Amniotic epithelial cell (primary cell): ENCODE measurements at places on chromosomes 7 and 10.
A peak's percentile ranks its signal among the peaks of the same experiment; 100 is the strongest.

DNA sequence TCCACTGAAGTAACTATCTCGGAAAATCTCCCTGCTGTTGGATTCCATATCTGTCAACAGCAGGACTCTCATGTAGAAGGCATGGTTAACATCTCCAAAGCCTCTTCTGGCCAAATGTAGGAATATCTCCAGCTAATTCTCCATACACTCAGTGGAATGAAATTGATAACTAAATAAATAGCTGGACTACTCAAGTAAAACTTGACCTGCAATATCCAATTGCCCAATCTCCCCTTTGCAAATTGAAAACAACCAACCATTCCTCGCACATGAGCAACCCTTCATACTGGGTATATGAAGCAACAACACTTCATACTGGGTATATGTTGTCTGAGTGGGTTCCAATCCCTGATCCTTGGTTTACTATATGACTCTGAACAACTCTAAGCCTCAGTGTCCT is 105.4 kb upstream of the KMT2E start:
- no peak for DNase-seq

DNA sequence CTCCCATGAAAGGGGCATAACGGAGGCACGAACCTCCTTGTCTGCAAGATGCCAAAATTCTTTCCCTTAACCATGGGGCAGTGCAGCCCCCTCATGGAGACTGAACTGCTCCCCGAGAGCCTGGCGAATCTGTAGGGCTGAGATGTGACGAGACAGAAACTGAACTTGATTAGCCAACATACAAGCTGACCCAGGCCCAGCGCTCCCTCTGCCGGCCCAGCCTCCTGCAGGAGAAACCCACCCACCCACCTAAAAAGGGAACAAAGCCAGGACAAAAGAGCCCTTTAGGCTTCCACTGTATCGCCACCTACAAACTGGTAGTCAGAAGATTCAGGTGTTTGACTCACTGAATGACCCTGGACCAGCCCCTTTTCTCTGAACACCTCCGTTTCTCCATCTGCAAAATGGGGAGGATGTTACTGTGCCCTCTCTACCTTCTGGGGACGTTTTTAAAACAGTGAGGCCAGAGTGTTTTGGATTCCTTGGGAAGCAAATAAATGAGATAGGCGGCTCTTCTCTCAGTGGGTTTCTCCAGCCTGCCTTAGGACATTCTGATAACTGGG is 58.4 kb downstream of the C10orf105 start:
- no peak for DNase-seq

DNA sequence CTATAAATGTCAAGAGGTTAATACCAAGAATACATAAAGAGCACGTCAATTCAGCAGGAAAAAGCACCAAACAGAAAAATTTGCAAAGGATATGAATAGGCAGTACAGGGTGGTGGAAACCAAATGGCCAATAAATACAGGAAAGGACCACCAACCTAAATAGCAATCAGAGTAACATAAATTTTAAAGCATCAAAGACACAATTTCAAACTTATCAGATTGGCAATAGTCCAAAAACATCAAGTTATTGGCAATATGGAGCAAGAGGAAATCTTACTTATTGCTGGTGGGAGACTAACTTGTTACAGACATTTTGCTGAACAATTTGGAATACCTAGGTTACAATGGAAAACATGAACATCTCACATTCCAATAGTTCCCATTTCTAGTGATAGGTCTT is 24.1 kb downstream of the SYPL1 start:
- DNase-seq, result no peak

DNA sequence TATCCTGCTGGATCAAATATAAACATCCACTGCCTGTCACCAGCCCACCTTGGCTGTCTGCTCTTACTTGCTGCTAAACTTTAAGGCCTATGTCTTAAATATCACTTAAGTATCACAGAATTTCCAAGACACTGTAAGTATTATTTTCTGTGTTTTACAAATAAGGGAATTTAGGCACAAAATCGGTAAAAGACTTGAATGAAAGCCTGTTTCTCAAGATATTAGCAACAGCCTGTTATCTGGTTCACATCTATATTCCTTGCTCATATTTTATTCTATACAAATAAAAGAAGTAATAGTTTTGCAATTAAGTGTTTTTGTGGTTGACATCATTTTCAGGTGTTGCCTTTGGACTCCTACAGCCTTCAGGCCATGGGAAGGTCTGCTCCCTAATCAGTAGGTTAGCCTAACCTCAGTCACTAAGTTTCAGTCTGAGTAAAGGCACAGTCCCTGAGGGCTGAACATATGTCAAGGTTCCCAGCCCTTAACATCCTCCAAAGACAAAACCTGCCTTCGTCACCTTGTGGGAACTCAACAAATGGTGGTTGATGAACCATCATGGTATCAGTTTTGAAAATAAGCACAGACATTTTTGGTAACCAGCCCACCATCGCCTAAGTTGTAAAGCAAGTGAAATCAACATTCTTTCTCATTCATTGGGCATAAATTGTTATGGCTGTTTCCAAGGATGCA is 127.1 kb downstream of the CREB5 start:
- DNase-seq, result no peak

DNA sequence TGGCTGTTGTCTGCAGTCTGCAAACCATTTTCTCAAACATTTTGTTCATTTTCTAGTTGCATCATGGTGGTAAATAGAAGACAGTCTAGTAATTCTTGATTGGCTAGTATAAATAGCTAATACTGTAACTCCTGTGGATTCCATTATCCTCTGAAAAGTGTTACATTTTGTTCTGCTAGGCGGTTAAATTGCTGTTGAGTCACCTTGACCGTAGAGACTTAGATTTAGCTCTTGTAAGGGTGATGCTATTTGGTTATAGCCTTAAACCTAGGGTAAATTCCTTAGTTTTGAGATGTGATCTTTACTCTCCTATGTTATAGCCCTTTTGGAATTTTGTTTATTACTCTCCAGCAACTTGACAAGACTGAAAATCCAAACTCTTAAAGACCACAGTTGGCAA is 58.8 kb downstream of the SHOC2 start:
- peak; percentile 62 for DNase-seq

DNA sequence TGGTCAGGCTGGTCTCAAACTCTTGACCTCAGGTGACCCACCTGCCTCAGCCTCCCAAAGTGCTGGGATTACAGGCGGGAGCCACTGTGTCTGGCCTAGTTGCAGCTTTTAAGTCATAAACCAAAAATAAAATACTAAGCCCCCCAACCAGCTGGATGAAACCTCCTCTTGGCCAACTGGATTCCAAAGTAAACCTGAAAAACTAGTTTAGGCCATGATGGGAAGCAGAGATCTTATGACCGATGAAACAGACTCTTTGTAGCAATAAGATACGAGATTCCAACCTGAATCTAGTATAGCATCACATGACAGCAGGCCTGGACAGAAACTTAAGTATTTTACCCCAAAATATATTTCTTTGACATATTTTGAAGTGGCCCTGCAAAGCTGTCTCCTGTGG is 9.1 kb upstream of the MCM10 start:
- no peak for DNase-seq

DNA sequence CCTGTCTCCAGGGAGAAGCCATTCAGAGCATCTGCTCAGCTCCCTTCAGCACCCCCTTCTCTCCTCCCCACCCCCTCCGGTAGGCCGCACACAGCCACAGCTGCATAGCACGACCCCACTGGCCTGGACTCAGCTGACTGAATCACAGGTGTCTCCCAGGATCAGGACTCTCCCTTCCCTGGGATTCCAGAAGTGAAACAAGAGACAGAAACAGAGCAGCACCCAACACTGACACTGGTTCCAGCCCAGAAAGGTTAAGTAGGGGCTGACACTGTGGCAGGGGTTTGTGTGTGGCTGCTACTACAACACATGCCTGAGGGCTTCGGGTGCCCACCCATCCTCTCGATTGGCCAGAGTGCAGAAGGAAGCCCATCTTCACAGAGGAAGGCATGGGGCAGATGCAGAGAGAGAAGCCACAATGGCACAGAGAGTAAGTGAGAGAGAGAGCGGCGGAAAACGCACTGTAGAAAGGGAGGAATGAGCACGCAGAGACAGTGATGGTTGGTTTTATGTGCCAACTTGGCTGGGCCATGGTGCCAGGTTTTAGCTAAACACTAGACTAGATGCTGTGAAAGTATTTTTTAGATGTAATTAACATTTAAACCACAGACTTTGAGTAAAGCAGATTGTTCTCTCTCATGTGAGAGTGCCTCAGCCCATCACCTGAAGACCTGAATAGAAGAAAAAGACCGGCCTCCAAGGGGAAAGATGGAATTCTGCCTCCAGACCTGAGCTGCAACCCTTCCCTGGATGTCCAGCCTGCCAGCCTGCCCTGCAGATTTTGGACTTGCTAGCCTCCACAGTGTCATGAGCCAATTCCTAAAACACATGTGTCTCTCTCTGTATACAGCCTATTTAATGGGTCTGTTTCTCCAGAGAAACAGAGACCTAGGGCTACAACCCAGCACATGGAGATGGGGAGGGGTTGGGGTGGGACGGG is 107.5 kb downstream of the GRB10 start:
- DNase-seq, result no peak

DNA sequence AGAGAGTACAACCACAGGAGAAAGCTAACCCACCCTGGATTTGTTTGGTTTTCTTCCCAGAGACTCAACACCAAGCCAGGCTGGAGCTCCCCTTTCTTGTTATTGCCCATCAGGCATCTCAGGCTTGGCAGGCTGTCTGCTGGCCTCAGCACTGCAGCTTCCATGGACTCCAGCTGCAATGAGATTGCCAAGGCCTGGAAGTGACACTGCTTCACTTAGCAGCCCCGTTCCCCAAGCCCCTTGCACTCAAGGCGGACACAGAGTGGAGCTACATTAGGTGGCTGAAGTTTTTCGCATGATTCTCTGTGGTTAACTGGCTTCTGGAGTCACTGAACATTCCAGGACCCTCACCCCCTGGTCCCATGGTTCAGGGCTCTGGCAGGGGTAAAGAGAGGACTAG is 163.1 kb upstream of the GDF10 start:
- DNase-seq, result no peak

DNA sequence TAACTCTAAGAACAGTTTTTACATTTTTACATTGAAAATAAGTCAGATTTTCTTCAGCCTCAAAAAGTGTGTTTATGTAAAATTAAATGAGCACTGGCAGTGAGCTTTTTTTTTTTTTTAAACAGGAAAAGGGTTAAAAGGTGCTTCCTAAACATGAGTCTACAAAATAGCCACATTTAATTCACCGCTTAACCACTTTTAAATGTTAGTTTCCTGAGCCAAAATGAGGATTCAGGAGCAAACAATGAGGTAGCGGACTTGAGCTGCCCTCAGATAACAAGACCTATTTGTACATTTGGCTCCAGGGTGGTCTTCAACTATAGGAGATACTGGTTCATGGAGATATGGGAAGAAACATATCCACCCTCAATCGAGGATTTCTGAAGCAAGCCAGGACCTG is 22.8 kb downstream of the AKR1C3 start:
- no peak for DNase-seq

- DNase-seq, result peak; percentile 44
Measured at GRCh38 chr10:44706745-44707144, 204.4 kb upstream of the TMEM72 start.

DNA sequence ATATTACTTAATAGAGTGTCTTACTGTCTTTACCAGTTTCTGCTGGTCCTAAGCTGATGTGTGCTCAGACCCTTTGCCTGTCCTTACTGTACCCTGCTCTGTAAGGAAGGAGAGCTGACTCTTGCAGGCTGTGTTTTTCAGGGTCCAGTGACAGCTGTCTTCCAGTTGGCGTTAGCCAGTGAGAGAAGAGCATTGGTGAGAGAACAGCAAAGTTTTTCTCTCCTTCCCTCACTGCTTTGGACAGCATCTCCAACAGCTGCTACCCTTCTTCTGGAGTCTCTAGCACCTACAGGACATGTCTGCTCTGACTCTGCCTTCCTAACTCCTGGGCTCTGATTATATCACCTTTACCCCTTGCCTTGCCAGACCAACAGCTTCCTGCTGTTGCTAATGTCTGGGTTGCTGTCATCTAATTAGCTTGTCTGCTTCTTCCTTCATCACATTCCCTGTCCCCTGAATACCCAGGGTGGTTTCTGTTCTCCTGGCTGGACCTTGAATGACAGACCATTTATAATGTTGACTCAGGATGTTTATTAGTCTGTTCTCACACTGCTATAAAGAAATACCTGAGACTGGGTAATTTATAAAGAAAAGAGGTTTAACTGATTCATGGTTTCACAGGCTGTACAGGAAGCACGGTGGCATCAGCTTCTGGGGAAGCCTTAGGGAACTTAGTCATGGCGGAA is 23.5 kb upstream of the PANK1 start:
- no peak for DNase-seq

- peak; percentile 50 for DNase-seq
Measured at GRCh38 chr10:50607356-50607925, 16.3 kb downstream of the SGMS1 start.

DNA sequence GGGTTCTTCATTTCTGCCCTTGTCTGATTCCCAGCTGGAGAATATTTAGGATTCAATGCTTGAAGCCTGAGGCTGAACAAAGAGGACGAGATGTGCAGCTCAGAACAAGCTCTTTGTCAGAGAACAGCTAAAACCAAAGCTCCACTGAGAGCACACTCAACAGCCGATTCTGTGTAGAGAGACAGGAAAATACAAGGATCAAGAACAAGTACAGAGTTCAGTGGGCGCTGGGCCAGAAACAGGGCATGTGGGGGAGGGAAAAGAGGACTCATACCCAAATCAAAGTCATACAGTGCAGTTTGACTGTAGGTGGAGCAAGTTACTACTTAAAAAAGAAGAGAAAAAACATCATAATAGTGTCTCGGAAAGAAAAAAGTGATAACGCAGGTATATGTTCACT is at the start of gene AGMO:
AGMO (minus strand) TSS at position 181 of the 400 bp plus-strand sequence.
- DNase-seq, result peak; percentile 33

- DNase-seq, result peak; percentile 98
Measured at GRCh38 chr10:76309741-76310587, 878.5 kb downstream of the LRMDA start.

DNA sequence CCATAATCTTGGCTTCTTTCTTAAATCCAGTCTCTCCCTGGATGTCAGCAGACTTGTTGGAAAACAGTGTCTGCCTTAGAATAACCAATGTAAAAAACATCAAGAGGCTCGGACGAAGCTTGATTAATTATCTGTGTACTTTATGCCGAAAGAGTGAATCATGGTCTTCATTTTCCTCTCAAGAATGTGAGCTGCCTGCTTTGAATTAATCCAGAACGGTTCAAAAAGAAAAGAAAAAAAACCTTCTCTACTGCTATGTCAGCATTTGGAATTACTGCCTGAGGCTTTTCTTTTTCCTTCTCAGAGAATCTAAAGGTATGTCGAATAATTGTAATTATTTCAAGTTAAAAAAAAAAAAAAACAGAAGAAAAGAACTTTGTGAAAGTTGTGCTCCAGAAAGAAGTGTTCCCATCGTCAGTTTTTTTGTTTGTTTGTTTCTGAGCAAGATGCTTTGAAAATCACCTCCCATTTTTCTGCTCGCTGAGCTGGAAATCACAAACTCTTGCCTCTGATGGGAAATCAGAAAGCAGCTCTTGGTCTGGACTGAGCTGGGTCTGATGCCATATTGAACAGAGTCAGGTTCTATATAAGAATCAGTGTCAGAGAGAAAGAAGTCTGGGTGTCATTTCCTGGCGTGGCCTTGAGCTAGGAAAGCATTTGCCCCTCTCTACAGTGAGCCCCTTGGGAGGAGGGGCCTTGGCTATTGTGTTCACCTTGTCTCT is 20.2 kb downstream of the PLPP4 start:
- peak; percentile 97 for DNase-seq
